NCI-H1105 (cell line): ENCODE measurements at places on chromosomes 3 and 15.

GRCh38 chr3:33057320-33058298, 39.3 kb downstream of the GLB1 start:
- no peak for DNase-seq

DNA sequence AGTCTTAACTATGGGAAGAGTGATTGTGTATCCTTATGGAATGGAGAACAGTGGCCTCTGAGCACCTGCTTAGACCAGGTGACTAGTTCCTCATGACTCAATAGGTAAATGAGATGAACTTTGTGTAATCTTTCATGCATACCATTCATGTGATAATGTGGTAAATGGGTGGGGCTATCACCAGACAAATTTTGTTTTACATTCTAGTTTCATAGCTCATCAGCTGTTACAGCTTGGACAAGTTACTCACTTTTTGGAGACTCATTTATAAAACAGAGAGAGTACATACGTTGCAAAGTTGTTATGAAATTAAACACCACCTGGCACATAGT, 103.7 kb upstream of the TGFBR2 start:
- DNase-seq = no peak

DNA sequence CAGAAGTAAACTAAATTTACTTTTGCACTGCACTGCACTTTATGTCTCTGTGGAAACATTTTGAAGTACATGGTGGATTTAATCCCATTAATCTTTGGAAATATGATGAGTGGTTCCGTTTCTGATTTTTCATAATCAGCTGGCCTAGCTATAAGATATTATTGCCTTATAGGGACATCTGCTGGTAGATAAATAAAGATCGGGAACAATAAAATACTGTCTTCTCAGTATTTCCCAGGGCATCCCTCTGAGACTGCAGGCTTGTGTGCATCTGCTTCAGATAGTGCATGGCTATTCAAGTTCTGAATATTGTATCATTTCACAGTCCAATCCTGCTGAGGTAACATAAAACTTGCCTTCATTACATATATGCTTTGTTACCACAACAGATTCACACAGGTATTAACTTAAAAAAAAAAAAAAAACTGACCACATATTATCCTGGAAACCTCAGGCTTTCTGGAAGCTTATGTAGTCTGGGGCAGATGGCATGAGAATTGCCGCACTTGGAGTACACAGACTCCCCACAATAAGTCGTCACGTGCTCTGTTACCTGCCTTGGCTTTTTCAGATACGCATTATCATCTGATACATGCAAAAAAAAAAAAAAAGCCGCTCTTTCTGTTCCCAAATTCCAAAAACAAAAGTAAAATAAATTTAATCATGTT, 330.8 kb upstream of the AGTR1 start:
- DNase-seq = peak; percentile 6

DNA sequence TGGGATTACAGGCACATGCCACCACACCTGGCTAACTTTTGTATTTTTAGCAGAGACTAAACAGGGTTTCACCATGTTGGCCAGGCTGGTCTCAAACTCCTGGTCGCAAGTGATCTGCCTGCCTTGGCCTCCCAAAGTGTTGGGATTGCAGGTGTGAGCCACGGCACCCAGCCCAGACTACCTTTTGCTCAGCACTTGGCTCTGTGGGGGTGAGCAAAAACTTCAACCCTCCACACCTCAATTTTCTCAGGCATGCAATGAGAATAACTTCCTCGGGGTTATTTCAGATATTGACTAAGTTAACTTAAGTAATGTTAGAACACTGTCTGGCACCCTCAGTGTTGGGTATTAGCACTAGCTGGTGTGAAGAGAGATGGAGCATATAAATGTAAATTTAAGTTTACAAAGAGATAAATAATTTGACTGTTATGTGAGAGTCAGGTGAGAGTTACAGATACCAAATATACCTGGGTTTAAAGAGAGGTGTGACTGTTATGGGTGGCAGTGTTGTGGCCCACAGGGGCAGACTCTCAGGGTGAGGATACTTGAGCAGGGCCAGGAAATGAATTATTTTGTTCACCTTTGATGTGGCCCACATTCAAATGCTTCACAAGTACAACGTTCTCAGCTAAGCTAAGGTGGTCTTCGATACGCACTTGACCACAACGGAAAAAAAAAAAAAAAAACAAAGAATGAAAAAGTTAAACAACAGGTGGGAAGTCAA, 29.0 kb downstream of the CPOX start:
- no peak for DNase-seq

GRCh38 chr3:4615750-4616149, 122.6 kb downstream of the ITPR1 start:
- DNase-seq = no peak

DNA sequence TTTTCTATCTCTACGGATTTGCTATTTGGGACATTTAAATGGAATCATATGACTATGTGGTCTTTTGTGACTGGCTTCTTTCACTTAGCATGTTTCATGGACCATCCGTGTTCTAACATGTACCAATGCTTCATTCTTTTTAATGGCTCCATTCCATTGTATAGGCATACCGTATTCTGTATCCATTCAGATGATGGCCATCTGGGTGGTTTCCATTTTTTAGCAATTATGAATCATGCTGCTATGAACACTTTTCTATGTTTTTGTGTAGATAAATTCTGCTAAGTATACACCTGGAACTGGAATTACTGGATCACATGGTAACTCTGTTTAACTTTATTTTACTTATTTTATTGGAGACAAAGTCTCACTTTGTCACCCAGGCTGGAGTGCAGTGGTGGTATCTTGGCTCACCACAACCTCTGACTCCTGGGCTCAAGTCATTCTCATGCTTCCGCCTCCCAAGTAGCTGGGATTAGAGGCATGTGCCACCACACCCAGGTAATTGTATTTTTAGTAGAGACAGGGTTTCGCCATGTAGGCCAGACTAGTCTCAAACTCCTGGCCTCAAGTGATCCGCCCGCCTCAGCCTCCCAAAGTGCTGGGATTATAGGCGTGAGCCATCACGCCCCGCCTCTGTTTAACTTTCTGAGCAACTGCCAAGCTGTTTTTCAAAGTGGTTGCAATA, 13.4 kb downstream of the UBP1 start:
- no peak for DNase-seq

- DNase-seq = no peak
Measured at GRCh38 chr3:72013084-72013483, 228.1 kb upstream of the PROK2 start.

- DNase-seq = no peak
Measured at GRCh38 chr15:36791844-36792571, 212.6 kb downstream of the CDIN1 start.

DNA sequence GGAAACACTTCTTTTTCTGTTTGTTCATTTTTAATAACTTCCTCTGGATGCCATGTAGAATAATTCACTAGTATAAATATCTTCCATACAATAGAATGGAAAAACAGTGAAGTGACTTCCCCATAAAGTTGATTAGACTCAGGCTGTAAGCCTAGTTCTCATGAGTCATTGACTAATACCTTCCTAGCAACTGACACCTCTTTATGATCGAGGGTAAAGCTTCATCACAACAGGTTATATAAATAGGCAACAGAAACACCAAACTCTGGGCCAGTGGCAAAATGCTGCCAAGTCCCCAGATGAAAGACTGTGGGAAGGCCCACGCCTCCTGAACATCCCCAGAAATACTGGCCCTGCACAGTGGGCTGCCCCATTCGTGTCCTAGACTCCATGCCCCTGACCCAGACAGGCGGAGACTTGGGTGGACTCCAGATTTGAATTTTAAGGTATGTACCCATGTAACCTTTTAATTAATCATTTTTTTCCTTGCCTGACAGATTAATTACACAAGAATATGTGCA, 71.3 kb upstream of the TBC1D23 start:
- DNase-seq = no peak

- DNase-seq = no peak
Measured at GRCh38 chr3:126179825-126180476, 435 bp downstream of the ALDH1L1 start.

GRCh38 chr15:43433165-43433564, 59.8 kb downstream of the TP53BP1 start:
- DNase-seq = no peak

DNA sequence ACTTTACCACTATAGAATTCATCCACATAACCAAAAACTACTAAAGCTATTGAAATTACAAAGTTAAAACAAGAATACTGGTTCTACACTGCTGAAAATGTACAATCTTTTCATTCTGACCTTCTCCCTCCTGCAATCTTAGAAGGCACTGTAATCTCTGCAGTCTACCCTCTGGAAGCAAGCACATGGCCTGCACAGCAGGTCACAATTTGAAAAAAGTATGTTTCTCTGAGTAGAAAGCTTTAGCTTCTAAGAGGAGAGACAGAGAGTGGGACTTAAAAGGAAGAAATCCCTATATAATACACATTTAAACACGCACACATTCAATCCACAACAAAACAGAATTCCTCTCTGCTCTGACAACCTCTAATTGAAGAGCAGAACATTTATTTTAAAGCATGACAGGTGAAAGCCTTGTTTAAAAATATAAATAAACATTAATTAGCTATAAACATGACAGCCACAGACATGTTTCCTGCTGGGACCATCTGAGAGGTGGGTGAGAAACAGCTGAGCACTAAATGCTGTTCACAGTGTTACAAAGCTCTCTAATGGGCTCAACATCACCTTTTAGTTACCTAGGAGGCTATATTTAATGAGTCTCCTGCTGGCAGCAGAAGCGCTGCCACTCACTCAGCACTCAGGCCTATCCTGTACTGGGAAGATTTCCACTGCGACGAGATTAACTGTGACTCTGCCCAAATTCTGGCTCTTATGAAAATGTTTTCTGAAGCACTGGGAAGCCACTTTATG, 447.4 kb downstream of the AGBL1 start:
- no peak for DNase-seq

- DNase-seq = no peak
Measured at GRCh38 chr15:75641603-75642002, 1.6 kb upstream of the IMP3 start.

GRCh38 chr15:62900071-62900802, 142.3 kb upstream of the TPM1 start:
- DNase-seq = no peak

- no peak for DNase-seq
Measured at GRCh38 chr15:80567721-80568157, 127.4 kb upstream of the ABHD17C start.

GRCh38 chr3:154921351-154921750, 158.8 kb upstream of the MME start:
- no peak for DNase-seq

- no peak for DNase-seq
Measured at GRCh38 chr15:74179983-74180880, 6.7 kb downstream of the ISLR start.

DNA sequence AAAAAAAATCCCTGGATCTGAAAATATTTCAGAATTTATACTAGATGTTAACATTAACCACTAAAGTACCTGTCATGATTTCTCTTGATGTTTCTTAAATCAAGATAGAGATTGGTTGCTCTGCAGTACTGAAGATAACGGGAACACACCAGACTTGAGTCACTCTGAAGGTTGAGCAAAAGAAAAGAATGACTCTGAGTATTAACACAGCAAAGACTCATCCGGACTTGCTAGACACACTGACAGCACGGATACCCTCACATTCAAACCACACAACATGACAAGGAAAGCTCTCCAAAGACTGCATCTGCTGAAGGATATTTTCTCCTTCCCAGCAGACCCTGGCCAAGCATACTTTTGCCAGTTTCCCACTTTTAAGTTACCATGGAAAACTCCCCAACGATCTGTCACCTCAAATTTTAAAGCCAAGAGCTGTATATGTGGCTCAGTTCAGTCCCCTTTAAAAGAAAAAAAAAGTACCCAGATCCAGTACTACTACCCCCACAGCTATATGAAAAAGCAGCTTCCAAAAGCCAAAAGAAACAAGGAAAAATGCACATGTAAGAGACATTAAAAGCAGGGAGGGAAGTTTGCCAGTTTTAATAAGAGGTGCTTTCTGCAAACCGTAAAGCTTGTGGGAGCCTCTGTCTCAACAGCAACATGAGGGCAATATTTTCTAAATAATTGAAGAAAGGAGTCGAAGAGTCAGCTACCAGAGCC, 8.3 kb downstream of the EOGT start:
- no peak for DNase-seq

DNA sequence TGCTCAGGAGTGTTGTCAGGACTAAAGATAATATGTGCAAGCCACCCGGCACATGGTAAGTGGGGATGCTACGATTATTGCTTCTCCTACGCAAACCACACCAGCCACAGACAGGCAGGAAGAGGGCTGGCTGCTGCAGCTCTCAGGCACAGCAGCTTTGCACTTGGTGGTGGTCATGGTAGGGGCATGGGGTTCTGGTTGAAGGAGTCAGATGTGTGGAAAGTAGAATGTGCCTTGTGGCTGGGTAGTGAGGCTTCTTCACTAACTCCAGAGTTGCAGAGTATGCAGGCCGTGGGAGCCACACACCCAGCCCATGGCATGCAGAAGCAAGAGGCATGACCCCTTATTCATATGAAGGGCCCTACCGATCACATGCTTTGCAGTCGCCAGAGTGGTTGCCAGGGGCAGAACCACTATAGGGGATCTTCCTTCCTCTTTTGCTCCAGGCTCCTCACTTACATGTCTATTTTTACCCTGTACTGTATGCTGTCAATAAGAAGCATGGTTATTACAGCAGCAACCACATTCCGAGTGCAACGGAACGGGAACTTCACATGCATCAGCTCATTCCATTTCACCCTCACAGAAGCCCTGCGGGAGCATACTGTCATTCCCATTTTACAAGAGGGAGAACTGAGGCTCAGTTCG, 59.2 kb upstream of the HERC1 start:
- no peak for DNase-seq

DNA sequence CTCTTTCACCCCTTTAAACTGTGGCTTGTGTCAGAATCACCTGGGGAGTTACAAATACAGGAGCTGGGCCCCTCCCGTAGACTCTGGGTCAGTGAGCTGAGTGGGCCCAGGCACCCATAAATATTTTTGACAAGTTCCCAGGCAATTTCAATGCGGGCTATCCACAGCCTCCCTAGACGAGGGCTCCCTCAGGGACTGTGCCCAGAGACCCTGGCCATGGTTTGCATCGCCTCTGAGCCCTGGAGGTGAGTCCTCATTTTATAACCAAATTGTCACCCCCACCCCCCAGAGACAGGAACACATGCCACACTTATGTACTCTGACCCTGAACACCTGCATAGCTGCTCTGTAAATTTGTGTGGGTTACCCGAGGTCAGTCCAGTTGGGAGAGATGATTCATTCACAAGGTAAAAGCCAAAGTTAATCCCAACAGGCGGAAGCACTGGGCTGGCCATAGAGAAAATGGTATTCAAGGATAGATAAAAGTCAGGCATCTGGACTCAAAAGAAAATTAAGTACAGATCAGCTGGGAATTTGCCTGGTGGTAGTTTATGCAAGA, 146.5 kb upstream of the SLC6A11 start:
- DNase-seq = no peak

DNA sequence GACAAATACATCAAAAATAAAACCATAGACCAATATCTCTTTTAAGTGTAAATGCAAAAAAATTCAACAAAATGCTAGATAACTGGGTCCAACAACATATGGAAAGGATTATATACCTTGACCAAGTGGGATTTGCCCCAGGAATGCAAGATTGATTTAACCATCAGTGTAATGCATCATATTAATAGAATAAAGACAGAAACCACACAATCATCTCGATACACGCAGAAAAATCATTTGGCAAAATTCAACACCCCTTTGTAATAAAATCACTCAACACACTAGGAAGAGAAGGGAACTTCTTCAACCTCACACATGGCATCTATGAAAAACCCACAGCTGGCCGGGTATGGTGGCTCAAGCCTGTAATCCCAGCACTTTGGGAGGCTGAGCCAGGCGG, 19.5 kb downstream of the GREM1 start:
- no peak for DNase-seq

- no peak for DNase-seq
Measured at GRCh38 chr15:60115579-60116380, 111.7 kb downstream of the FOXB1 start.

- DNase-seq = peak; percentile 4
Measured at GRCh38 chr3:71859123-71859519, 74.2 kb upstream of the PROK2 start.
